Fibroblast of skin of left biceps (primary cell): ENCODE measurements at places on chromosomes 16 and 17.

DNA sequence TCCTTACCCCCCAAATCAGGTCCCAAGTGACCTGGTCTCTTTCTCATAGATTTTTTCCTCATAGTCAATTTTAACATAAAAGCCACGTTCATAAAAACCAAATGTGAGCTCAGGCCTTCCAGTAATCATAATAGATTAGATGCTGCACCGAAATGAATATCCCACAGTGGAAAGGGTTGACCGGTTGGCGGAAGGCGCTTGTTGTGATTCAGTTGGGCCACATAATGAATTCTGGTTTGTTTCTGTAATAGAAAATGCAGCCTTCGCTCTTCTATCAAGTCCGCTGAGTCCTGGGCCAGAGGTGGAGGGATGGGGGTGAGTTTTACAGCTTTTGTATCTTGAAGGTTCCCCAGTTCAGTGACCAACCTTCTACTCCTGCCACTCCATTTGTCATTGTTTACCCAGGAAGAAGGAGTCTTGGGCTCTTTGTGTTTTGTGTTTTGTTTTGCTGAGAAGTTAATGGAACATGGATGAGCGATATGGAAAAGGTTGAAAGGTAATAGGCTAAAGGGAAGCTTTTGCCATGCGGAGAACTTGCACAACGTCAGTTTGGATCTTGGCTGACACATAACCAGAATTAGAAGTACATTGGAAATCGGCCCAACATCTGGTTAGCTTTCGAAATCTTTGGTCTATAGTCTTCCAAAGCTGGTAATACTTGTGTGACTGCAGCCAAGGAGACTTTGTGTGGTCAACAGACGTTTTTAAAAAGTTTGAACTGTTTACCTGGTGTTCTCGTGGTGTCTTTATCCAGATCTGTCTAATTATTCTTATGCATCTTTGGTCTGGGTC, 89.5 kb downstream of the CLEC16A start:
- peak; percentile 85 for DNase-seq

DNA sequence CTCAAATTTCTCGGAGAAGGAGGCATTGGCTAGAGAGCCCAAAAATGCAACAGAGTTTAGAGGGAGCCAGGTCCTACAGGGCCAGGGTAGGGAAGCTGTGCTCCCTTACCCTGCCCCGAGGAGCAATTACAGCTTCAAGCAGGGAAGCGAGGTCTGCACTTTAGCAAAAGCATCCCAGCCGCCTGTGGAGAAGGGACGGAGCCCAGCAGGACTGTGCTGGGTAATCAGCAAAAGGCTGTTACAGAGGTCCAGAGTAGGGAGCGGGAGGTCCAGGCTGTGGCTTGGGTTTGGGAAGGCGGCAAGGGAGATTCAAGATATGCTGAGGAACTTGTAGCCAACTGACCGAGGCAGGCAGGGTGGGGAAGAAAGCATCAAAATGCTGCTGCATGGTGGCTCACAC, 162.6 kb downstream of the TMEM132E start:
- no peak for DNase-seq

GRCh38 chr17:77746896-77747554, 211.5 kb upstream of the TNRC6C start:
- DNase-seq: no peak

DNA sequence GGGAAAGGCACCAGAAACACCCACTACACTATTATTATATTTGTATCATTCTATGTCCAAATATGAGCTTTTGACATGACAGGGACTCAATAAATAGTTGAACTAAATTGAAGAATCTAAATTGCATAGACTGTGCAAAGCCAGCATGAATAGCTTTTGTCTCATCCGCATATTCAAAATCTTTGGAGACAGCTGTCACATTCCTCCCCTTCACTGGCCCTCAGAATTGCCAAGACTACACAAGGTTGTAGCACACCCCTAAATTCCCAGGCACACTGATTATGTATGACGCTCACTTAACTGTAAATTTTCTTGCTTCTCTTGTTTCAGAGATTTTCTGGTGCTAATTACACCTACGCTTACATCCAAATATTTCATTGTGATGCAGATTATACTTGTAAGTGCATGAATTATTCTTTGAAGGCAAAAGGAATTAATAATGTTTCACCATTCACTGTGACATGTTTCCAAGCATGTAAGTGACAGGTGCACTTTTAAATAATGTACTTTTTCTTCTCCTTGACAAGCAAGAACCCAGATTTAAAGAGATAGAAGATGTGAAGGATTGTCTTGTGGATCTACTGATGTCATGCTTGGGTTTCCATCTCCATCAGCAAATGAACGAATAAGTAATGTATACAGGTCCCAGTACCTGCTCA, 47.5 kb downstream of the CA10 start:
- no peak for DNase-seq

DNA sequence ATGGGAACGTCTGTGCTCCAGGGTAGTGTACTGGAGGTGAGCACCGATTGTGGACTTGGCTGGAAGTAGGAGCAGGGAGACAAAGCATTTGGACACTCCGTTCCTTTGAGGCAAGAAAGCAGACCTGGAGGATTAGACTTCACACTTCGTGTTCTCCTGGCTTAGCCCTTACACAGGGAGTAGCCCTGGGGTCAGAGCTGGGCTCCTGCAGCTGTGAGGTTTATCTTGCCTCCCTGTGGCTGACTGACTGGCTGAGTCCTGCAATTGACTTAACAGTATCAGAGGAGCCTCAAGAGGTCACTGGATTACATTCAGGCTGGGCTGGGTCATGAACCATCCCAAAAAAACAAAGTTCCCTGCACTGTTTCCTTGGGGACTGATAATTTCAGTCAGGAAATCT, 37.1 kb downstream of the MPRIP start:
- no peak for DNase-seq

DNA sequence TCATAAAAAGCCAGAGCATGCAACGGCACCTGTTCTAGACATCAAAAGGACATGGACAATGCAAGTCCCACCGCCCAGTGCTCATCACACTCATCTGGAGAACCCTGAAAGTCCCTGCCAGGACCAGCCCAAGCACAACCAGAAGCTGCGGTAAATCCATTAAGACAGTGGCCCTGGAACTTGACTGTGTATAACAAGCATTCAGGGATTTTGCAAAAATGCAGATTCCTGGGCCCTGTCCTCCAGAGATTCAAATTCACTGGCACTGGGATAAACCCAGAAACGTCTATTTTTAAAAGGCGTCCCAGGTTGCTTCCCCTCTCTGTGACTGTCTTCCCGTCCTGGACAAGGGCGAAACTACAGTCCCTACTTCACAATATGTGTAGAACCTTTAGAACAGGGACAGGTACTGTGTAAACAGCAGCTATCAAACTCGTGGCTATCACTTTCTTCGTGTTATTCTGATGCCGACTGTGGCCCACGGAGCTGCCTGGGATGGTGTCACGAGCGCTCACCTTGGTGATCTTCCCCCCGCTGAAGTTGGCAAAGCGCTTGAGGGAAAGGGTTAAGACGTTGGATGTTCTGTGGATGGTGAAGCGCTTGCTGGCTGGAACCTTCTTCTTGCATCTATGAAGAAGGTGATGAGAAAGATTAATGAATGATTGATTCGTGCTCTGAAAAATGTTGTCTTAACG, 22.3 kb downstream of the USP36 start:
- DNase-seq: no peak

DNA sequence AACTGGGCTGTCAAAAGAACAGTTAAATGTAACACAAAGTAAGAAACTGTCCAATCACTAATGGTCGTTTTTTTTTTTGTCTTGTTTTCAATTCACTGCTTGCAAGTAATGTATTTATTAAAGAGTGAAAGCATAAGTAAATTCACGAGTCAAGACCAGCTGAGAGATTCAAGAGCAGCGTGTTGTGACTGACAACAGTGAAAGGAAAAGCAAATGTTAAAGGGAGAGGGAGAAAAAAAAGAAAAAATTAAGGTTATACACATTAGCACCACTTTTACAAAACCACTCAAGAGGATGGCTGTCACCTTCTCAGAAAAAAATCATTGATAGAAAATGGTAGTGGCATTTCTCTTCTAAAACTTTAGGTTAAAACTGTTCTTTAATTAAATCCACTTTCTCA, 36.1 kb downstream of the GPATCH8 start:
- no peak for DNase-seq

GRCh38 chr17:7720125-7720524, 2.6 kb downstream of the DNAH2 start:
- no peak for DNase-seq

- no peak for DNase-seq
Measured at GRCh38 chr16:7834771-7835431, 502.3 kb downstream of the RBFOX1 start.

DNA sequence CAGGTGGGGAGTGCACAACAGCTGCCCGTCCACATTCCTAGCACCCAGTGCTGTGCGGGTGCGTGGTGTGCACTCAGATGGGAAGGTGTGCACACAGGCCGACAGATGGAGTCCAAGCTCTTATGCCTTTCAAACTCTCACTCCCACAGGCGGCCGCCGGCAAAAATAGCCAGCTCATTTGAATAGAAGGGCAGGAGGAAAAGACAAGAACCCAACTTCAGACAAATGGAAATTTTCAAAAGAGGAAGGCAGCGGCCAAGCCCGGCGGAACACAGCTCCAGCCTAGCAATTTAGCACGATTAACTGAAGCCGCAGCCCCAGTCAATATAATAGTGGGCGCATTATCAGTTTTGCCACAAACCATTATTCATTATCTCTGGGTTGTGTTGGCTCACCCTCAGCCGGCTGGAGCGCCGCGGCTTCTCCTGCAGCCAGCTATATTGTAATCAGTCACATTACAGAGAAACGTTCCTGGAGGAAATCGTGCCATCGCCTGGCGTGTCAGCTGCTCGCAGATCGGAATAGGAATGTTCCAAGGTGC, 103.9 kb upstream of the SEC14L1 start:
- no peak for DNase-seq

- no peak for DNase-seq
Measured at GRCh38 chr16:19573997-19574396, 18.5 kb downstream of the VPS35L start.
